ENCODE measurements at places on chromosomes 2 and 18.

DNA sequence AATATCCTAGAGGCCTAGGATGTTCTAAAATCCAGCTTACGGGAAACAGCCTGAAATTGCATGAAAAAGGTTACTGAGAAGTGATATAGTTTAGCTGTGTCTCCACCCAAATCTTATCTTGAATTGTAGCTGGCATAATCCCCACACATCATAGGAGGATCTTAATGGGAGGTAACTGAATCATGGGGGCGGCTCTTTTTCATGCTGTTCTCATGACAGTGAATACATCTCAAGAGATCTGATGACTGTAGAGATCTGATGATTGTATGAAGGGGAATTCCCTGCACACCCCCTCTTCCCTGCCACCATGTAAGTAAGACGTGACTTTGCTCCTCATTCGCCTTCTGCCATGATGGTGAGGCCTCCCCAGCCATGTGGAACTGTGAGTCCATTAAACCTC lies 385.6 kb upstream of the ID2 start:
- no peak for DNase-seq

GRCh38 chr2:75454241-75454620 lies 106.5 kb downstream of the EVA1A start:
- no peak for DNase-seq

DNA sequence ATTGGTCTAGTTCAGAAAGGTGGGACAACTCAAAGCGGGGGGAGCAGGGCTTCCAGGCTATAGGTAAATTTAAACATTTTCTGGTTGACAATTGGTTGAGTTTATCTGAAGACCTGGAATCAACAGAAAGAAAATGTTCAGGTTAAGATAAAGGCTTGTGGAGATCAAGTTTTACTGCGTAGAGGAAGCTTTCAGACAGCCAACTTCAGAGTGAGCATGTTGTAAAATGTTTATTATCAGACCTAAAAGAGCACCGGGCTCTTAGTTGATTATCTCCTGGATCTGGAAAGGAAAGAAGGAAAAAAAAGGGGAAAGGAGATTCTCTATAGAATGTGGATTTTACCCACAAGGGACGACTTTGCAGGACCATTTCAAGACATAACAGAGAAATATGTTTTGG lies 227.0 kb upstream of the SH3BP4 start:
- no peak for DNase-seq

- DNase-seq: no peak
Observed at GRCh38 chr2:76323381-76323780, 612.7 kb upstream of the GCFC2 start.

- no peak for DNase-seq
Observed at GRCh38 chr18:77547757-77548156, 298.1 kb downstream of the GALR1 start.

DNA sequence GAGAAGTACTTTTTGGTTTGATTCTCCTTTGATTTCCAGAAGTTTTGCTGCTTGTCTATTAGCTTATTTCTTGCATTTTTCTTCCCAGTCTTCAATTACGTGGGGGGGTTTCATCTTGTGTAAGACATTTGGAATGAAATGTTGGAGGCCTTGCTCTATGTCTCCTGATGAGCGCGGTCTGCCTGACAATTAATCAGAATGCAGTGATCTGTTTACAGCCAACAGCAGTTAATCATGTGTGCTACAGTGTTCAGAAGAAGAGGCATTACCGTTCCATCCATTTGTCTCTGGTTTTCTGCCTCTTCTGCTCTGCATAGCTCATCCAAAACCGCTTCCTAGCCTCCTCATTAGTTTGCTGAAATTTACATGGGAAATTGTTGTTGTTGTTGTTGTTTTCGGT lies 134.4 kb upstream of the ST6GAL2 start:
- no peak for DNase-seq

GRCh38 chr2:28606986-28607441 lies 111.2 kb downstream of the PLB1 start:
- DNase-seq: peak; percentile 41

- DNase-seq: peak; percentile 66
Observed at GRCh38 chr2:226799211-226799975, at the start of gene IRS1. Gene IRS1, minus strand, starts transcription at chr2:226799820. Its CDS starts 1,082 bp downstream, at chr2:226798738.

DNA sequence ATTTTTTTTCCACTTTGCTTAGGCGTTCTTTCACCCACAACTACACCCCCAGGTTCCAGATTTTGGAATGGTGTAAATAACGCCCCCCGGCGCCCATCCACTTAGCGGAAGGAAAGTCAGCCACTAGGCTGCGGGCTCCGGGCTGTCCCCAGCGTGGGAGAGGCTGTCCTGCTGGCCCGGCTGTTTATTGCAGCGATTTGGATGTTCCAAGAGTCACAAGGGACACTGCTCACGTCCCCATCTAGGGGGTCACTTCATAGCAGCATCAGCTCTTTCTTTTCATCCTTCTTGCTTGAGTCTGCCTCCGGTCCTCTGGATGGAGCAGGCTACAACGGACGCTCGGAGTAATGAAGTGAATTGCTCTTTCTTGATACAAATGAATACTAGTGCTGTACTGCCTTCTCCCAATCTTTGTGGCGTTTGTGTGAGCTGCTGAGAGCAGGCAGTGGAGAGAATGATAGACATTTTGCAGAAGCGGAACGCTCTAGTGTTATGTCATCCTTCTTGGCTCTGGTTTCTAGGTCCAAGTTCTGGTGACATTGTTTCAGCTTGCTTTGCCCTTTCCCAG lies 50.7 kb upstream of the PAIP2B start:
- peak; percentile 87 for DNase-seq

DNA sequence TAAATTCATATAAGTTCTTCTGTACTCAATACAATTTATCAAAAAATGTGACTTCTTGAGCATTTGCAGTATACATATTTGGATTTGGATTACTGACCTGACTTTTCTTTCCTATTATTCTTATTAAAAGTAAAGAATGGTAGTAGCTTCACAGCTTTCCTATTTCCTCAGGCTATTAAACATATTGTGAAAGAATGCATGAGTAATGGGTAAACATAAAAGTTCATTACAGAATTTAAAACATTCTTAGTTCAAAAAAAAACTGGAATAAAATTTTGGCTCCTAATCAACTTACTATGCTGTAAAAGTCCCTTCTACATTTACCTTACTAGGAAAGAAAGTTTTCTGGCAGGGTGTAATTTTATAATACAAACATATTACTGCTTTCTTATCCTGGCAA lies 27.3 kb upstream of the C2orf66 start:
- no peak for DNase-seq

DNA sequence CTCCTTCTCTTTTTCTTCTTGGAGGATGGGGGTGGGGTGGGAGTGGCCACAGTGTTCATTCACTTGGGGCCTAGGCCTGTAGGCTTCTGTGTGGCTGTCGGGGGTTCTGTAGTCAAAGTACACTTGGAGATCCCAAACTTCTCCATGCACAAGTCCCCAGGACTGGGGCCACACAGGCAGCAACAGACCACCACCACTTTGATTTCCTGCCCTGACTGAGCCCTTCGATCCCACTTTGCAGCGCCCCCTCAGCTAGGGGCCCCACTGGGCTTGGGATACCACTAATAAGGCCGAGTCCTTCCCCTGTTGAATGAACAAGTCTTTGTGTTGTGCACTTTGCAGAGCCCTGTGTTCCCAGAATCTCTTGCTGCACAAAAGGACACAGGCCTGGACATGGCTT lies 5.5 kb upstream of the TEX51 start:
- no peak for DNase-seq

- peak; percentile 94 for DNase-seq
Observed at GRCh38 chr2:164840930-164841718, 499 bp downstream of the COBLL1 start.

- peak; percentile 75 for DNase-seq
Observed at GRCh38 chr2:88350331-88351248, 101.9 kb downstream of the FOXI3 start.

GRCh38 chr18:71784777-71785176 lies 759.4 kb downstream of the CBLN2 start:
- DNase-seq: peak; percentile 49

DNA sequence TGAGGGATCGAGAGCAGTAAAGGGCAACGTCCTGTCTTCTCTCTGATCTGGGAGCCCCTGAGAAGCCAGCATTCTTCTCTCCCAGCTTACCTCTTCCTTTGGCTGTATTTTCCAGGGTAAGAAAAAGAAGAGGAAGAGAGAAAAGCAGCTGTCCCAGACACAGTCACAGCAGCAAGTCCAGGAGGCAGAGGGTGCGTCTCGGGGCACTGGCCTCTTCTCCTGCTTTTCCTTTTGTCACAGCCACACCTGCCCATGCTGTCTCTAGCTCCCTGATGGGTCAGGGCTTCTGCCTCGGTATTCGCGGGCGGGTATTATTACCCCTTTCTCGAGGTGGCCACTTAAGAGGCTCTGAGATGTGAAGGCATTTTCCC lies 20.3 kb downstream of the TGOLN2 start:
- no peak for DNase-seq

- DNase-seq: peak; percentile 86
Observed at GRCh38 chr2:152200565-152201465, 25.3 kb upstream of the STAM2 start.

DNA sequence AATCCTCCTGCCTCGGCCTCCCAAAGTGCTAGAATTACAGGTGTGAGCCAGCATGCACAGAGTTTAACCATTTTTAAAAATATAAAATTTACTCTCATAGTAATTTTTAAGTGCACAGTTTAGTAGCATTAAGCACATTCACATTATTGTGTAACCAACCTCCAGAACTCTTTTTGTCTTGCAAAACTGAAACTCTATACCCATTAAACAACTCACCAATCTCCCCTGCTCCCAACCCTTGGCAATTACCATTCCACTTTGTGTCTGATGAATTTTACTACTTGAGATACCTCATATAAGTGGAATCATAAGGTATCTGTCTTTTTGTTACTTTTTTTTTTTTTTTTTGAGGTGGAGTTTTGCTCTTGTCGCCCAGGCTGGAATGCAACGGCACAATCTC lies 112.5 kb downstream of the BMPR2 start:
- no peak for DNase-seq

GRCh38 chr2:240425236-240425615 lies 10.2 kb upstream of the GPC1 start:
- no peak for DNase-seq

- no peak for DNase-seq
Observed at GRCh38 chr2:221677688-221678087, 105.6 kb upstream of the EPHA4 start.

DNA sequence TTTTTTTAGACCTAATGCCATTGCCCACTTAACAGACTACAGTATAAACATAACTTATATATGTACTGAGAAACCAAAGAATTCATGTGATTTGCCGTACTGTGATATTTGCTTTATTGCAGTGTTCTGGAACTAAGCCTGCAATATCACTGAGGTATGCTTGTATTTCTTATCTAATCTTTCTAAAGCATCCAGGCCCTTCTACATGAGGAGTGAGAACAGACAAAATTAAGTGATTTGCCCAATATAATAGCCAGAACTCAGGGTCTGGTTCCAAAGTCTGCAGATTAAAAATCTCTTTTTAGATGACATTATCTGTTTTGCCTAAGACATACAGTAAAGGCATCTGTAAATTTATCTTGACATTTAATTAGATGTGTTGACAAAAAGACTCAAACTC lies 41.9 kb downstream of the BMPR2 start:
- DNase-seq: no peak

DNA sequence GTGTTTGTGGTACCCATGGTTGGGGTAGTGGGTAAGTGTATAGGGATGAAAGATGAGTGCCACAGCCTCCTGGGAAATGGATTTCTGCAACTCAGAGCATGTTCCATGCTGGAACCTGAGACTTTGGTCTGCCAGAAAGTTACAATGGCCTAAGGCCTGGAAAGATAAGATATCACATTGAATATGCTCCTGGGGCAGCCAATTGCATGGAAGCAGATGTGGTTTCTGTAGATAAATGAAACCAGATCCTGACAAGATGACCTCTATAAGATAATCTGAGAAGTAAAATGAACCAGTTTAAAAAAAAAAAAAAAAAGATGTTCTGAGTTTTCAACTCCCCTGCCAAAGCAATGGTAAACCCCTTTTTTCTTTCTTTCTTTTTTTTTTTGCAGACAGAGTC lies 91.4 kb upstream of the NCK2 start:
- DNase-seq: peak; percentile 10

DNA sequence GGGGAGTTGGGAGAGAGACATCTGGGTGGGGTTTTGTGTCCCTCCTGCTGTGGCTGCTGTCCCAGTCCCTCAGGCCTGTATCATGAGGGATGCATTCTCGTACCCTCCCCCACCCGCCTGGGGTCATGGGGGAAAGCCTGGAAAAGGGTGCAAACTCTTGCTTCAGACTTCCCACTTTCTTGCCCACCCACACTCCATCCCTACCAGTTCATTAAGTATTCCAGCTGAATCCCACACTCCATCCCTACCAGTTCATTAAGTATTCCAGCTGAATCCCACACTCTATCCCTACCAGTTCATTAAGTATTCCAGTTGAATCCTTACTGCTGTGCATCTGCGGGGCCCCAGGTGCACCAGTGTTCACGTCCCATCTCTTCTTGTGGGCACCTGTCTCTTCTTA lies 116.3 kb downstream of the ACAA2 start:
- DNase-seq: no peak

GRCh38 chr18:41378598-41378997 lies 576.4 kb upstream of the PIK3C3 start:
- DNase-seq: no peak

- DNase-seq: no peak
Observed at GRCh38 chr2:7930800-7931635, 750.8 kb upstream of the ID2 start.

DNA sequence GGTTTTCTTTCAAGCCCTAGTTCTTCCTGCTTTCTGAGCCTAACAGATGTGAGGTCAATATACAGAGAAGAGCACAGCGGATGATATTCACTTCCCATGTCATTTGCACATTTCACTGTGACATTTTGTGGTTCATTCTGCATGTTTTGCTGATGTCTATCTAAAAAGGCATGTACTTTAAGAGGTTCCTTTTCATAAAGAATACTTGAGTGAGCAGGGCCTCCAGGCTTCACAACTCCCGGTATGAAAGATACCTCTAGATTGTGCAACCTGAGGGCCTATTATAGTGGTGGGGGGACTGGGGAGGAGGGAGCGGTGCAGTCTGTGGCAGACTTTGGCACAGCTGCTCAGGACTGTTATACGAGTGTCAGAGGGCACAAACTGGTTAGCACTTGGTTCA lies 54.6 kb downstream of the CPO start:
- peak; percentile 74 for DNase-seq

DNA sequence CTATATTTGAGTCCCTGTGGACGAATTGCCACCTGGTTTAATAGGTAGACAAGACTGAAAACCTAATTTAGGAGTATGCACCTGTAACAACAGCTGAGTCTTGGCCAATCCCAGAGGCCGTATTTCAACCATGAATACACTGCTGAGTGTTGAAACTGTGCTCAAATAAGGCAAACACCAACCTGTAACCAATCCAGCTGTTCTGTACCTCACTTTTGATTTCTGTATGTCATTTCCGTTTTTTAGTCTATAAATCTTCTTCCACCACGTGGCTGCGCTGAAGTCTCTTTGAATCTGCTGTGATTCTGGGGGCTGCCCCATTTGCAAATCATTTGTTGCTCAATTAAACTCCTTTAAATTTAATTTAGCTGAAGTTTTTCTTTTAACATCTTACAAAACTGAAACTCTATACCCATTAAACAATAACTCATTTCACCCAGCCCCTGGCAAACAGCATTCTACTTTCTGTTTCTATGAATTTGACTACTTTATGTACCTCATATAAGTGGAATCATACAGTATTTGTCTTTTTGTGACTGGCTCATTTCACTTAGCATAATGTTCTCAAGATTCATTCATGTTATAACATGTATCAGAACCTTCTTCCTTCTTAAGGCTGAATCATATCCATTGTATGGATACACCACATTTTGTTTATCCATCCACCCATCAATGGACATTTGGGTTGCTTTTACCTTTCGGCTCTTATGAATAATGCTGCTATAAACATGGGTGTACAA lies 7.5 kb upstream of the YPEL5 start:
- no peak for DNase-seq

All from hematopoietic multipotent progenitor cell treated with erythropoietin and hydrocortisone succinate and interleukin-3 and kit ligand, for 4 days (in vitro differentiated cells).